ENCODE measurements at places on chromosomes 1 and 21. TPM values are rescaled to one million over a fixed set of nuclear protein-coding genes. Genes with fewer than 3 reads are reported as not detected.

GRCh38 chr1:18542351-18542750 is 61.6 kb downstream of the KLHDC7A start:
- no peak for DNase-seq

DNA sequence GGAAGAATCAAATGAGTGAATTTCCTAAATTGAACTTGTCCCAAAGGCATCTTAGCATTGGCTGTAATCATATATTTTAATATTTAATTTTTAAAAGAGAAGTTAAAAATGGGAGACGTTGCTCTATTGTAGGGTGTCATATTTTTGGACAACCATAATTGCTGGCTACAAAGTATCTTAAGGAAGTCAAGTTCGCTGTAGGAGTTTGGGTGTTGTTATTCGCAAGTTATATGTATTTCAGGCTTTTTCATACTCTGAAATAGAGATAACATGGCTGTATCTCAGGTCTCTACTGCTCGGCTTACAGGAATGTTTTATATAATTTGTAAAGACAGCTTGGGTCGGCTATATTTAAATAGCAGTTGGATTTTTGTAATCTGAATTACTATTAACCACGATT is 852 bp downstream of the TMEM50A start:
- no peak for DNase-seq

GRCh38 chr1:89085781-89086180 is 20.8 kb upstream of the GBP1 start:
- DNase-seq: peak; percentile 43

DNA sequence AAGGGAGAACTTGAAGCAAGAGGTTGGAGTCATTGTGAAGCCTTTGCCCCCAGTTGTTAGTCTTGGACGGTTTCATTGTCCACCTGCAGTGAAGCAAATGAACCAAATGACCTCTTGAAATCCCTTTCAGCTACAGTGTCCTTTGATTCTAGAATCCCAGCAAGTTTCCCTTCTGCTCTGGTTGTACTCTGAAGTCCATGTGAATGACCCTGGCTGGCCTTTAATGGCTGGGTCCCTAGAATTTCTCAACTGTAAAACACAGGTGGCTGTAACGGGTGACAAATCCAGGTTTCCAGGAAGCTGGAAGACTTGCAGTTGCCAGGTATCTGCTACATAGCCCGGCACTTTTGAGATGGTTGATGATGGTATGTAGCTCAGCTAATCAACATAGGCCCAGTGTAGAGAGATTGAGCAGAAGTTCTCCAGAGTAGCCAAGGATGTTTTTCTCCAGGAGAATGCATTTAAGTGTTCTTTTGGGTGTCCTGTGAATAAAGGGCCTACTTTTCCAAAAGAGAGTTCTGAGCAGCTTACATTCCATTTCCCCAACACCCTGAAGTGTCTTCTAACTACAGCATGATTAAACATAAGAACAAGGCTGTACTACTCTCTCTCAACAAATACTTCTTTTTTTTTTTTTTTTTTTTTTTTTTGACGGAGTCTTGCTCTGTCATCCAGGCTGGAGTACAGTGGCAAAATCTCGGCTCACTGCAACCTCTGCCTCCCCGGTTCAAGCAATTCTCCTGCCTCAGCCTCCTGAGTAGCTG is 17.6 kb upstream of the SLC30A1 start:
- no peak for DNase-seq

- no peak for DNase-seq
Measured at GRCh38 chr1:155300024-155300423, 1.2 kb downstream of the PKLR start.

- DNase-seq: no peak
Measured at GRCh38 chr21:39060485-39061083, 122.7 kb downstream of the PSMG1 start.

DNA sequence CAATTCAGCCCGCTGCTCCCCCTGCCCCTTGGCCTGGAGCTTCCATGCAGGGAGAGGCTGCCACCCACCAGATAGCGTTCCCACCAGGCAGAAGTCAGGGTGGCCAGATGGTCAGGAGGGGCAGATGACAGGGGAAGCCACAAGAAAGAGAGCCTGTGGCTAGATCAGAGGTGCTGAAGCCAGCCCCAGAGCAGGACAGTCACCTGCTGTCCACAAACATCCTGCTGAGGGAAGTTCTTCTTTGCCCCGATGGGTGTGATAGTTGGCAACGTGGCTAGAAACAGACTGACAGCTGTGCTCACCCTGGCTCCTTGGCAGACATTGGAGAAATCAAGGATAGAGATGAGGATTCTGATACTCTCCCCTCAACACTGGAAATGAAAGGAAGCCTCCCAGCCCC is 27.2 kb upstream of the SRP9 start:
- DNase-seq: no peak

- no peak for DNase-seq
Measured at GRCh38 chr1:3117879-3118278, 48.9 kb downstream of the PRDM16 start.

DNA sequence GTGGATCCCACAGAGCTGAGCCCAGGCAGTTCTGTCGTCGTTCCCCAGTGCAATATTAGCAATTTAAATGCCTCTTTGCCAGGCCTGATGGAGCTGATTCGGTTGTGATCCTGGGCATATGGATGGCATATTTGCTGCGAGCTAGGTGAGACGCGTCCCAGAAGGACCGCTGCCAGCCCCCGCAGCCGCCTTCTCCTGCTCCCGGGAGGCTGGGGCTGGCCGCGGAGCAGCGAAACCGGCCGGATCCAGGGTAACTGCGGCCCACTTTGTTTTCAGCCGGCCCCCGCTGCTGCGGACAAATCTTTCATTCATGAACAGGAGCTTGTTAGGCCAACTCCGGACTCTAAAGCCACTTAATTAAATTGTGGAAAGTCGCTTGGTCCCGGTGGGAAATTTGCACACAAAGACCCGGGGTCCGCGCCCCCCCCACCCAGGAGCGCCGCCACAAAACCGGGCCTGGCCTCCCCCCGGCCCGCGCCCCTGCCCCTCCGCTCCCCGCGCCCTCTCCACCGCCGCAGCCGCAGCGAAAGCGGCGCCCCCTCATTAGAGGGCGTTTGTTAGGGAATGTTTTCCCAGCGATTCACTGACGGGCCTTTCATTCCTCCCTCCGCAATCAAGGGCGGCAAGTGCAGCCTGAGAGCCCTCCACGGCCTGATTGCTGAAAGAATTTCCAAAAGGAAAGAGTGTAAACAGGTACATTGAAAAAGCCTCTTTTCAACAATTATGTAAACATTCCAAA is 383.3 kb downstream of the RRAGC start:
- no peak for DNase-seq

DNA sequence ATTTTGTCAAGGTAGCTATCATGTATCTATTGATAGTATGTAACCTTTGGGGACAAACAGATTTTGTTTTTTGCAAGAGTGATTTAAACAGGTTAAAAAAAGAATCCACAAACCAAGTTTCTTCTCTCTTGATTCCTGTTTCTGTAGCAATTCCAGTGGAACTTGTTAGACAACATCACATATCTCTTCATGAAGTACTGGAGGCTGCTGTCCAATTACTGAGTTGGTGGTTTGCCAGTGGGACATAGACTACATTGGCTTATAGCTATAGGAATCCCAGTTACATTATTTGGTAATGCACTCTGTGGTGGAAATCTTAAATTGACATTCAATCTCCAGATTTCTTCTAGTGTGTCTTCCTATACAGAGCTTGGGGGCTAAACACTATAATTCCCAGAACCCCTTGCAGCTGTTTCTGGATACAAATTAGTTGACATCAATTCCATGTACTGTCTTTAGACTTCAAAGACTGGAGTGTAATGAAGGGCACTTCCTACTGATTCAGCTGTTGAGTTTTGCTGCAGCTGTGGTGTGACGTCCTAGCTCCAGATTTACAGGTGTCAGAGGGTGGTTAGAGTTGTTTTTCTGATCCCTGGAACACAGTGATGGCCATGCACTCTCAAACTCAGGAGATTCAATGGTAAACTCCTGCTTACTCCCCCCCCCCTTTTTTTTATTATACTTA is 29.4 kb upstream of the GCLM start:
- DNase-seq: no peak

DNA sequence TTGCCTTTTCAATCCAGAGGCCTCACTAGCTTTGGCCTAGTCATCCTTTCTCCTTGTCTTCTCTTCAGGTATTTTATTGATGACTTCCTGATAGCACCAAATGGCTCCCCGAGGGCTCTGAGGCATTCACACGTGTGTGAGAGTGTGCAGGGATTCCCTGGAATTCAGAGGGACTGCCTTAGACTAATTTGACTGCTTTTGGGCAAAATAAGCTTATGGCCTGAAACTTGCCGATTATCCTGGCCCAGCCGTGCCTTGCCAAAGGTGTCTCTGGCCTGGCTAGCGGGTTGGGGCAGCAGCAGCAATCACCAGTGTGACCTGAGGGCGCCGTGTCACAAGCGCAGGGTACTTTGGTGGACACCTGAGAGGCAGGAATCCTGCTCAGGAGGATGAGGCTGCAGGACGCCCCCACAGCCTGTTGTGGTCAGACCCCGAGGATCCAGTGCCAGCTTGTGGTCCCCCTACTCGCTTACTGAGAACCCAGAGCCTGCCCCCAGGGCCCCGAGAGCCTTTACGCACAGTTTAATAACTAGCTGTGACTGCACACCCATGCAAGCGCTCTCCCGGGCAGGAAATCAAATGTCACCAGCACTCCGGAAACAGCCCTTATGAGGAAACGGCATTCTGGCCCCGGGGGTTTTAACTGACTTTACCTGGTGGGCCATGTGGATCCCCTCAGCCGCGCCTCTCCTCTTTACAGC is 62.8 kb upstream of the PDE9A start:
- DNase-seq: no peak

GRCh38 chr1:65681096-65681495 is 111.6 kb upstream of the PDE4B start:
- no peak for DNase-seq

DNA sequence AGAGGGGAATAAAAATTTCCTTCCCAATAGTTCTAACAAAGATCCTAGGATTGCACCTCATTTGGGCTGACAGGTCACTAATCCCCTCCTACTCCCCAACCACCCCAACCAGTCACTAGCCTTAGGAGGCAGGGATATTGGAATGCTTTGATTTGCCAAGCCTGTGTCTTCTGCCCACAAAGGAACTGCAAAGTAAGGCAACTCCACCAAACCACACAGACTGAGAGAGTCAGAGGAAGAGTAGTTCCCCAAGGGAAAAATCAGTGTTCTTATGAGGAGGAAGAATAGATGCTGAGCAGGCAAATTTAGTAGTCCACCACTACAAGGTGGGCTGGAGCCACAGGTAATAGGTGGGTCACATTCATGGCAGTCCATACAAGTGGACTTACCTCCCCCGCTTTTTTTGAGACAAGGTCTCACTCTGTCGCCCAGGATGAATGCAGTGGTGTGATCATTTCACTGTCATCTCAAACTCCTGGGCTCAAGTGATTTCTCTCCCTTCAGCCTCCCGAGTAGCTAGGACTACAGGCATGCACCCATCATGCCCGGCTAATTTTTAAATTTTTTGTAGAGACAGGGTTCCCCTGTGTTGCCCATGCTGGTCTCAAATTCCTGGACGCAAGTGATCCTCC is 3.7 kb upstream of the TMEM39B start:
- DNase-seq: no peak

- DNase-seq: no peak
Measured at GRCh38 chr1:152218762-152219436, 5.1 kb downstream of the HRNR start.

DNA sequence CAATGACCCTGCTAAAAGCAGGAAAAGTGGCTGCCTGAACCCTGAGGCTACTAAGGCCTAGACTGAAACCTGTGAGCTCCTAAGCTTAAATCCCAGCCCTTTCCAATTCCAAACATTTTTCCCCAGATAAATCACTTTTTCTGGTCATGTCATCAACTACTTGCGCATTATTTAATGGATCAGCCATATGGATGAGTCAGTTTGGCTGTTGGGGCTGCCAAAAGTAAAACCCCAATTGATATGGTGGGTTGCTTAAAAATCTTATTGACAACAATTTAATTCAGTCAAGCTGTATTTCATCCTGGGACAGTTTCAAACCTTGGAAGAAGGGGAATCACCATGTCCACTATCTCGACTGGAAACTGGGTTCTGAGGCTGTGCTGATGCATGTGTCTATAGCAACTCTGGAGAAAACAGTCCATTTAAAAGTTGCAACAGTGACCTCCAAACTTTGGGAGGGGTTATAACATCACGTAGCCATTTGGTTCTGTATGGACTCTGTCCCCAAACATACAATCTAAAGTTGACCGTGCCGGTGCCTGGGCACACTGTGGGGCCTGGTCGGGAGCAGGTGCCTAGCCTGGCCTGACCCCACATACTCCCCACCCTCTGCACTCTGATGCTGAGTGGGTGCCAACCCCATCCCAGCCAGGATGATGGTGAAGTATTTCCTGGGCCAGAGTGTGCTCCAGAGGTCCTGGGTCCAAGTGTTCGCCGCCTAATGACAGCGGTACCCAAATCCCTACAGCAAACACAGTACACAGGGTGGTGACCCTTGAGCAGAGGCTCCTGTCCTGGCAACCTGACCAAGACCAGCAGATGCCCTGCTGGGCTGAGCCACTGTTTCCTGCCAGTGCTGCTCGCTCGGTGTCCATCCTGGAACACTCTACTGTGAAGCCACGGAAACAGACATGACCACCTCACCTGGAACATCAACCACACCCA is 46.5 kb upstream of the LRRC52 start:
- DNase-seq: no peak

DNA sequence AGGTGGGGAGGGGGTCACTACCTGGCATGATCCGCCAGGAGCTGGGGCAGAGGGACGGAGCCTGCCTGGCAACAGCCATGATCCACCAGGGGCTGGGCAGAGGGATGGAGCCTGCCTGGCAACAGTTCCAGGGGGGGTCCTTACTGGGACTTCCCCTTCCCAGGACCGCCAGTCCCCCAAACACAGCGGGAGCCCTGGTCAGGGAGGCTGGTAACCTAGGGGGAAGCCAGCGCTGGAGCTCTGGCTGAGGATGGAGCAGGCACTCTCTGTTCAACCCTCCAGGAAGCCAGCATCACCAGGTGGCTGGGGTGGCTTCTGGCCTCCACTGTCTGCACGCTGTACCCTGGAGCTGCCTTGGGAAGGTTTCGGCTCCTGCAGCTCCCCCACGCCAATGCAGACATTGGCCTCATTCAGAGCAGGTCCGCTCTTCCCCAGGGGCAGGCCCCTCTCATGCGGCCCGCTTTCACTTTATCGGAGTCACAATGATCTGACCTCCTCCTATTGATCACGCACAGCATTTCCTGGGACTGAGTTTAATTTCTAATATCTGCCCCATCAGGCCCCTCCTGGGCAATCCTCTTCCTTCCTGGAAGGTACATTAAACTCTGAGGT is 68.4 kb upstream of the ABCG1 start:
- no peak for DNase-seq

The C8B gene
- polyA plus RNA-seq: not detected

The CLDN17 gene
- polyA plus RNA-seq: not detected

The CLCA4 gene
- polyA plus RNA-seq: not detected

The SPRR2F gene
- not detected for polyA plus RNA-seq

The CFAP74 gene
- polyA plus RNA-seq: 0.76 TPM

The CD34 gene
- 89.7 TPM for polyA plus RNA-seq

The SPATA46 gene
- 2.2 TPM for polyA plus RNA-seq

The FCGR3A gene
- polyA plus RNA-seq: 1.1 TPM

The SLC9C2 gene
- 0.27 TPM for polyA plus RNA-seq

The S100A4 gene
- polyA plus RNA-seq: 29.0 TPM

The FAM151A gene
- 32.2 TPM for polyA plus RNA-seq

The YIPF1 gene
- polyA plus RNA-seq: 37.7 TPM
